Effector CD4-positive, alpha-beta T cell (primary cell): ENCODE measurements at places on chromosomes 16 and 17.

- DNase-seq: no peak
Measured at GRCh38 chr17:81859906-81860755, at the start of gene P4HB. P4HB (minus strand) TSS chr17:81860535; CDS start chr17:81860471, 64 bp downstream.

GRCh38 chr17:35239823-35240222 is 3.0 kb upstream of the SLFN5 start:
- DNase-seq: no peak

- no peak for DNase-seq
Measured at GRCh38 chr16:82384949-82385348, 214.9 kb upstream of the MPHOSPH6 start.

- peak; percentile 59 for DNase-seq
Measured at GRCh38 chr17:75764711-75765421, at the start of gene GALK1. GALK1 (minus strand) TSS chr17:75765192; CDS start chr17:75765136, 56 bp downstream.

- DNase-seq: no peak
Measured at GRCh38 chr16:6122401-6122800, 1024.8 kb upstream of the EEF2KMT start.

GRCh38 chr16:50102051-50102746 is 36.4 kb downstream of the HEATR3 start:
- DNase-seq: no peak

DNA sequence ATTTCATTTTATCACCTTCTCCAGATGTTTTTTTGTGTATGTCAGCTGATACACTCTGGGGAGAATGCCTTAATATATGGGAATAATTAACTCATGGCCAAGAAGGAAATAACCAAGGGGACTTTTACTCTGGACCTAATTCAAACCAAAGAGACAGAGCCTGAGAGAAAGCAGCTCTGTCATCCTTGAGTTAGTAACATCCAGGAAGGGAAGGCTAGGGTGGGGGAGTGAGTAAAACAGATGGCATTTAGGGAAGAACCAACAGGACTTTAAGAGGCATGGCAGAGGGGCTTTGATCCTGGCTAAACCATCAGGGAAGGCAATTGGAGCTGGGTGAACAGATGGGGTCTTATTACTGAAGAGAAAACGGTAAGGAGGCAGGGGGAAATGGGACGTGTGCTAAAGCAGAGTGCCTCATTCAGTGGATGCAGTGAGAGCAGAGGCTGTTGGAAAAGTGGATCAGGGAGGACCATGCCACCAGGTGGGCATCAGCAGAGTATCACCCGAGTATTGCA is 2.5 kb upstream of the SMPD3 start:
- DNase-seq: no peak

- peak; percentile 55 for DNase-seq
Measured at GRCh38 chr17:40086150-40087044, 14.0 kb downstream of the NR1D1 start.

DNA sequence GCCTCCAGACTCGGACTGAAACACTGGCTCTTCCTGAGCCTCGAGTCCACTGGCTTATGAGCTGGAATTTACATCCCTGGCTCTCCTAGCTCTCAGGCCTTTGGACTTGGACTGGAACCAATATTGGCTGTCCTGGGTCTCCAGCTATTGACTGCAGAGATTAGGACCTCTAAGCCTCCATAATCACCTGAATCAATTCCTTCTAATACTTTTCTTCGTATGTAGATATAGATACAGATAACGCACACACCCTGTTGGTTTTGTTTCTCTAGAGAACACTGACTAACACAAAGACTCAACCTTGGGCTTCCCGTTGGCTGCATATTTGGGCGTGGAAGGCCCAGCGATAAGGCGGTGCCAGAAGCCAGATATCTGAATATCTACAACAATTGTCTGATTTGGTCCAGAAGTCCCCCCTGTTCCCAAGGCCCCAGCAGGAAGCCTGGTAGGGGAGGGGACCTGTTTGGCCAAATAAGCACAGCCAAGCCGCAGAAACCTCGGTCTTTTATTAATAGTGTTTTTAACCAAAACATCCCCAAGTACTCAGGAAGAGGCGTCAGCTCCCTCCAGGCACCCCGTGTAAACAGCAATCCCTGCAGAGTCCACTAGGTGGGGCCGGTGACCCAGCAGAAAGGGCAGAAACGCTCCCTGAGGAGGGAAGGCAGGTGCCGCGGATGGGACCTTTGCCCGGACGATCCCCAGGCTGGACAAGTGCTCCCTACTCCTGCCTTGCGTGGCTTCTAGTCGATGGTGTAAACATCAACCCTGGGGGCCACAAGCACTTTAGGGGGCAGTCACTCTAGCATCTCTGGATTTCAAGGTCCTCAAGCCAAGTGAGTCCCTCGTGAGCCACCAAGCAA is 57.0 kb downstream of the ABR start:
- DNase-seq: peak; percentile 76

DNA sequence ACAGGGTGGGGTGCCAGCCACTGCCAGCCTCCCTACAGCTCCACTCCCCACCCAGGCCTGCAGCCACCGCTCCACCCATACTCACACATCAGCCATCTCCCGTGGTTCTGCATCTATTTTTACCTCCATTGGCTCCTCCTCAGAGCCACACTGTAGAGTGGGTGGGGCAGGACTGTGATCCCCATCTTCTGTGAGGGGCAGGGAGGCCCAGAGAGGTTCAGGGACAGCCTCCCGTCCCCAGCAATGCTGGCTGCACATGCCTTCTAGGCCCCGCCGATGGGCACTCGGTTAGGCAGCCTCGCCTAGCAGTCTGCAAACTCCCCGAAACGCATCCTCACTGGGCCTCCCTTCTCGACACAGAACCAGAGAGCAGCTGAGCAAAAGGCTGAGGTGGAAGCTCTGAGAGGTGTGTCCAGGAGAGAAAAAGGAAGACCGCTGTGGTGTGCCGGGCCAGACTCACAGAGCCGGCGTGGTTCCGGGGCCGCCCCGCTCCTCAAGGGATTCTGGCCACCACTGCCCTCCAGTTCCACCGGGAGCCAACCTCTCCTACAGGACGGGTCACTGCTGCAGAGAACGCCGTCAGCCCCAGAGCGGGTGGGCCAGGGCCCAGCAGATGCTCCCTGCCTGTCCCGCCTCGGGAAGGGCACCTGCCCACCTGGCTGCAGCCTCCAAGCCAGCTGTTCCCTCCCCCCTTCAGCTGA is 71.9 kb downstream of the ABR start:
- no peak for DNase-seq

- no peak for DNase-seq
Measured at GRCh38 chr16:11152677-11153331, 103.2 kb downstream of the SOCS1 start.

DNA sequence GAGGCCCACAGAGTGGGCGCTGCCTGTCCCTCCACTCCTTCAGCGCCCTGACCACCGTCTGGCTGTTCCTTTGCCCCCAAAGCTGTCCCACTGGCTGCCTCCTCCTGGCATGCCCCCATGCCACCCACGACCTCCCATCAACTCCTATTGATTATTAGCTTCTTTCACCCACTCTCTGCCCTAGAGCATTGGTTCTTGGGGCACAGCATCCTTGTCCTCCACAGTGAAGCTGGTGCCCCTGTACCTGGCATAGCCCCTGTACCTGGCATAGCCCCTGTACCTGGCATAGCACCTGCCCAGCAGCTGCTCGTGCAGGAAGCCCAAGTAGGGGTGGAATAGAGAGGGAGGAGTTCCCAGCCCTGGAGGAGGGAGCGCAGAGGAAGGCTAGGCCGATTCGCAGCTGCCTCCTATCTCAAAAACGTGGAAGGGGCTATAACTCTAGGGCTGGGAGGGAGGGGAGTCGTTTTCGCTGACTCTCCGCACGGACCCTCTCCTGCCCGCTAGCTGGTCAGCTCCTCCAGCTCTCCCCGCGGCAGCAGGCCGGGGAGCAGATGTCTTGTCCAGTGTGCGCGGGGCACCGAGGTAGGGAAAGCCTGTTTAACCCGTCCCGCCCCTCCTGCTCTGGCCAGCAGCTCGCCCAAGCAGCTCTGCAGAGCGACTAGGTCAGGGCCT is 5.7 kb upstream of the ACTG1 start:
- DNase-seq: no peak
